ENCODE measurements at places on chromosomes 1 and 21.

- no peak for DNase-seq
Observed at GRCh38 chr1:106526650-106527049, 529.8 kb upstream of the PRMT6 start.

- DNase-seq, result no peak
Observed at GRCh38 chr1:54314696-54315095, 91.5 kb downstream of the SSBP3 start.

DNA sequence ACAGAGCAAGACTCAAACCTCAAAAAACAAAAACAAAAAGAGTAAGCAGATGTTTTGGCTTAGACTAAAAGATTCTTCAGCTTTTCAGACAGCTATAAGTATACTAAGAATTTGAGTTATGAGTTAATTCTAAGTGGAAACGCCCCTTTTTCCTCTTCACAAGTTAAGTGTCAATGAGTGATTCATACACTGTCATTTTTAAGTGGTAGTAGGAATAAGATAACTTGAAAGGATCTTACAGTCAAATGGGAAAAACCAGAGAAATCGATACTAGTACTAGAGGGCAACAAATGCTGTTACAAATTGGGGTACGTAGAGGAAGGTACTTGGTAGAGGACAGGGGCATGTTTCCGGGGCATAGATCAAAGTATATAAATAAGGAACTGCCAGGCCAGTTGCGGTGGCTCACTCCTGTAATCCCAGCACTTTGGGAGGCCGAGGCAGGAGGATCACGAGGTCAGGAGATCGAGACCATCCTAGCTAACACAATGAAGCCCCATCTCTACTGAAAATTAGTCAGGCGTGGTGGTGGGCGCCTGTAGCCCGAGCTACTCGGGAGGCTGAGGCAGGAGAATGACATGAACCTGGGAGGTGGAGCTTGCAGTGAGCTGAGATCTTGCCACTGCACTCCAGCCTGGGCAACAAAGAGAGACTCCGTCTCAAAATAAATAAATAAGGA lies 7.4 kb downstream of the H3-3A start:
- DNase-seq, result no peak

DNA sequence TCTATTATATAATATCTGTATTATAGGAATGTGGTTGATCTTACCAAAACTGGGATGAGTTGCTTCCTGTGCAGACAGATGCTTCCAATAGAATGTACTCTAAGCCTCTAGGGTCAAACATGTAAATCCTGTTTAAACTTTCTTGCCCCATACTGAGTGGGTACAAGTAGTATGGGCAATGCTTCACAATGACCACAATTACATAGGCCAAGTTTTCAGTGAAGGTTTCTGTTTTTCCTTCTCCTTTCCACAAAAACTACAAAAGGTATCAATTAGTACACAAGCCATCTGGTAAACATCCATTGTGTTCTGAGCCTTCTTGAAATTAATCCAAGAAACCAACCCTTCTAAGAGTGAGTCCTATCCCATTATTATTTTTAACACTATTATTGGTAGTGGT lies 16.8 kb downstream of the OTUD7B start:
- no peak for DNase-seq

- no peak for DNase-seq
Observed at GRCh38 chr1:169989246-169989645, 85.2 kb downstream of the KIFAP3 start.
